ENCODE measurements at places on chromosomes 3 and 15.

DNA sequence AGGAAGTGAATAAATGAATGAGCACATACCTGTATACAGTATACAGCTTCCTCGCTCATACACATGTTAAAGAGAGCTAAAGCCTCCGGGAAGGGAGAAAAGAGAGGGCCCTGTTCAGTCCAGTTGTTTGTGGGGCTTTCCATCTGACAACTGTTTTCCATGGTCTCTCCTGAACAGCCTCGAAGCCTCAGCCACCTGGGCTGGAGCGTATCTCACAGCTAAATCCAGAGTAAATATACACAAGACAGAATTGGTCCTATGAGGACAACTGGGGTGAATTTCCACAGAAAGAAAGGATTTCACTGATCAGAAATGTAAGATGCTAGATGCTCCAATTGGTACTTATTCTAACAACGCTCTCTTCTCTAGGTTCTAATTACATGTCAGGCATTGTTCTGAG lies 103.5 kb downstream of the LIPC start:
- no peak for DNase-seq

DNA sequence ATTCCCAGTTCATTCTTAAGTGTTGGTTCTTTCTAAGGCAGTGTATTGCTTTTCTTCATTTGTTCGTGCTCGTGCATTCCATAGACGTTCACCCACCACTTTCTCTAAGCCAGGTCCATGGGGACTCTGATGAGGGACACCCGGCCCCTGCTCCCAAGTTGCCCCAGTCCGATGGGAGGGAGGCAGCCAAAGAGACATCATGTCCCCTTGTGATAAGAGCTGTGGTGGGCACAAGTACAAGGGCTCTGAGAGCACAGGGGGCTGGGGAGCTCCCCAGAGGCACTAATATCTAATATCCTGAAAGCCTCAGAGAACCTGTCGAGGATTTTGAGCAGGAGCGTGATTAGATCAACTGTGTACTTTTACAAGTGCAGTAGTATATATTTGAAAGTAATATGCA lies 6.3 kb downstream of the SPSB4 start:
- DNase-seq, result no peak

- DNase-seq, result no peak
Measured at GRCh38 chr3:102142379-102143060, 292.3 kb upstream of the ZPLD1 start.

GRCh38 chr15:68822818-68823217 lies 2.1 kb upstream of the ANP32A start:
- no peak for DNase-seq

GRCh38 chr15:79025201-79025600 lies 65.4 kb downstream of the RASGRF1 start:
- no peak for DNase-seq

- DNase-seq, result no peak
Measured at GRCh38 chr3:189766416-189766815, 135.2 kb downstream of the TP63 start.

DNA sequence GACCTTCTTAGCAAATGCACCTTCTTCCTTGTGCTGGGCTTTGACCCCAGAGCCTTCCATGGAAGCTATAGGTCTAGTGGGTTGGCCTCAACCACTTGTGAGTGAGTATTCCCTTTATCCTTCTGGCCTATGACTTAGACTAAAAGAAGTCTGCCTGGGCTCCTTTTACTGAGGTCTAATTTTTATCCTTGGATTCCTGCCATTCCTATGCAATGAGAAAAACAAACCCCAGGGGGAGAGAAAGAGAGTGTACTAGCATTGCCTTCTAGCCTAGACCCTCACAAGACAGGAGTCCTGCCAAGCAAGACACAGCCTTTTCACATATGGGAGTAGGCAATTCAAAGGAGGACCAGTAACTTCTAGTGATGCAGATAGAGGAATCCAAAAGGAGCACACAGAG lies 155.4 kb downstream of the PPM1L start:
- no peak for DNase-seq

DNA sequence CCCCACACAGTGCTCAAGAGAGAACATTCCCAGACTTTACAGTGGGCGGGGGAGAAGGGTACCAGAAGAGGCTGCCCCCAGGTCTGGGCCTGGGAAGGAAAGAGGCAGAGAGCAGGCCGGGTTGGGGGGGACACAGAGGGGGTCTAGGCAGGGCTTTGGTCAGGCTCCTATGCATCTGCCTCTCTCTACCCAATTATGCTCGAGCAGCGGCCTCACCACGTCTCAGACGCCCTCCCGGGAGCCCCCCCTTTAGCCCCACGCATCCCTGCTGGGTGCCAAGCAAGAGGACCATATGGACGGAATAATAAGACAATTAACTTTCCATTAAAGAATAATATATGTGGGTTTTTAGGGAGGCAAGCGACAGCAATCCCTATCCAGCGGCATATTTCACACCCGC lies 32.8 kb downstream of the CACNA2D2 start:
- DNase-seq, result no peak

DNA sequence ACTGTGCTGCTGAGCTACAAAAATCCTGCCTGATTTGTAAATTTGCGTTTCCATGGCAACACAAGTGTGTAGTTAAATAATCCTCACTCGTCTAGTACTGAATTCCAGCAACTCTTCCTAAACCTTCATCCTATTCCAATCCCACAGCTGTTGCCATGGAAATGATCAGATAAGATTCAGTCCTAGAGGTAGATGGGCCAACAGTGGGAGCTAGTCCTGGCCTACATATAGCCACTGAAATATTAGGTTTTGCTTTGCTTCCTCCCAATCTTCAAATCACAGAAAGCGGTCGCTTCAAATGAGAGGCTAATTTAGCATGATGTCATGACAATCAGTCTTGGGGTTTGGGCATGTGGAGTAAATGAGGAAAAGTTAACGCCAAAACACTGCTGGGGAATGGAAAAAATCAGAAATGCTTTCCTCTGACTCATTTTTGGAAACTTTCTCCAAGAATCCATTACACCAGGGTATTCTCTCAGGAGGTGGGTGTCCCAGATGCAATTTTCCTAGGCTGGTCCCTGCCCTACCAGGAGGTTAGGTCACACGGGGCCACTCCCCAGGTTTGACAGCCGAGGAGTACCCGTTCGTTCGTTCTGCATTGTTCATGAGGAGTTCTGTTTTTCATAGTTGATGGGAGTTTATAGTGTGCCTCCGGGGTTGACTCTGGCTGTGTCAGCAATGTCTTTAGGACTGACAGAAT lies 159.2 kb upstream of the SLCO3A1 start:
- DNase-seq, result no peak

DNA sequence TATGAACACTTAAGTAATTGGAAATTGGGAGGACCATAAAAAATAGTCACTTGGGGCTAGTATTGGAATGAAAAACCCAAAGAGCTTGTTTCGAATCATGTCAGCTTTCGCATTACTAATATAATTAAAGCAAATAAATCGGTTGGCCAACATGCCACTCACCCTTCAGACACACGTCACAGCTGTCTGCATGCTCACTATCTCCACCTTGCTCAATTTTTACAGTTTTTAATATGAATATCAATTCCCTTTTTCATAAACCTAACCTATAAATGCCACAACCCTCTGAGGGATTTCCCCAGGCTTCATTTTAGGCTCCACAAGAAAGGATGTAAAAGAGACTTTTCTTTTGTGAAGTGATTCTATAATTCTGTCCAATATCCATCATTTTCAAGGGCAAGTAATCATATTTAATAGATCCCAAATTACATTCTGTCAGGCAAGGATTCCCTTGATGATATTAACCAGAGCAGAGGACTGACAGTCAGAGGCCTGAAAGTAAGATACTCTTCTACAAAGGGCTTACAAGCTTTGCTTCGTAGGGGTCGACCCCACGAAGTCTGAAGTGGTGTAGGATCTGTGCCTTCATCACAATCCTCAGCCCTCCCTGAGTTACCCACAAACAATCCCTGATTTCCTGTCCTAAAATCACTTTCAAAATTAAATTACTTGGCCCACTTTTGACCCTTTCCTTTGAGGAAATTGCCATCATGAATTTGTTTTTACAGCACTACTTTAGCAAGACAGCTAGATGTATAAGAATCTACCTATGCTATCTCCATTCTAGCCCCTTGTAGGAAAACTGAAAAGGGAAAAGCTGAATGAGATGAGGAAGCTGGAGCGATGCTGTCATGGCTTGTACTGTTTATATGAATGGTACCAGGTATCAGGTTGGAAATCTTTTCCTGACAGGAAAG lies 44.5 kb downstream of the NANOGP8 start:
- DNase-seq, result no peak

DNA sequence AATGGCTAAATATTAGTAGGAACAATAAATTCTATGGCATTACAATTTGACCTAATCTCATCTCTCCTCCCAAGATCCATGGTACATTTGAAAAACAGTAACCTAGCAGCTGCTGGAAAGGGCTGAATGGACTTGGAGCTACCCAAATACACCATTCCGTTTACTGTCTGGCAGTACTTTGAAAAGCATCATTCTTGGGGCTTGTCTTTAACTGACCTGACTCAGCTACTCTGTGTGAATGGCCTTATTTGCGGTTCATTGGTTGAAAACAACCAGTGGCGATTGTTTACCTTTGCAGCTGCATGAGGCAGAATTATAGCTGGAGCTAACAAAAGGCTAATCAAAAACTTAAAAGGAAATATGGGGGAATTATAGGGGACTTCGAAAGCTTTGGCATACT lies 311.2 kb upstream of the MCTP2 start:
- DNase-seq, result no peak

- DNase-seq, result no peak
Measured at GRCh38 chr15:22874966-22875365, 36.5 kb downstream of the NIPA2 start.

- no peak for DNase-seq
Measured at GRCh38 chr15:23913635-23914034, 226.5 kb upstream of the NDN start.

DNA sequence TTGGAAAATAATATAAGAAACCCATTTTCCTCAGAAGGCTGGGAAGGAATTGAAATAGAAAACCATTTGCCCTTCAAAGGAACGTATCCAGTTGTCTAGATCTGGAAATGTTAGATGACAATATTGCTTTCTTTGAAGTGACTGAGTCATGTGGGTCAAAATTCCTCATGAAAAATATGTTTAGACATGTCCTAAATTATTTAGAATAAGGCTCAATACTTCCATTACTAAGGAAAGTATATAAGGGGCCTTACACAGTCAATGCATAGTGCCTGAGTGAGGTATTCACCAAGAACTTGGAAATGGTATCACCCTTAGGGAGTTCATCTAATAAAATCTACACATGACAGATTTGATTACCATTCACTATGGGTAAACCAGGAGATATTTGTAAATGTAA lies 619.8 kb upstream of the KCNMB2 start:
- no peak for DNase-seq

DNA sequence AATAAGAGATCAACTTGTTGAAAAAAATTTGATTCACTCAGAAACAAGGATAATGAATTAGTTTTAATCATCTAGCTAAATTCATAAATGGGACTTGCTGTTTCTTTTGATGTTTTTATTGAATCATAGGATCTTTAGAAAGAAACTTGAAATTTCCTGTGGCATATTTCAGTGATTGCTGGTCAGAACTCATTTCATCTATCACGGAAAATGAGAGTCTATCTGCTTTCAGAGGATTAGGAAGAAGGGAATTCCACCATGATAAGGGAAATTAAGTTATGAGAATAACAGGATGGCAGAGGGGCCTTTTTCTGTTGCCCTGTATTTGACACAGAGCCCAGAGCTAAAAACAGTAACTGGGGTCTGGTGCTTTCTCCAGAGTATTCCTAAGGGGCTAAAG lies 44.9 kb upstream of the CCNL1 start:
- no peak for DNase-seq

- no peak for DNase-seq
Measured at GRCh38 chr15:67349634-67350033, 95.0 kb downstream of the IQCH start.

- no peak for DNase-seq
Measured at GRCh38 chr15:89660556-89660955, 5.3 kb upstream of the KIF7 start.

DNA sequence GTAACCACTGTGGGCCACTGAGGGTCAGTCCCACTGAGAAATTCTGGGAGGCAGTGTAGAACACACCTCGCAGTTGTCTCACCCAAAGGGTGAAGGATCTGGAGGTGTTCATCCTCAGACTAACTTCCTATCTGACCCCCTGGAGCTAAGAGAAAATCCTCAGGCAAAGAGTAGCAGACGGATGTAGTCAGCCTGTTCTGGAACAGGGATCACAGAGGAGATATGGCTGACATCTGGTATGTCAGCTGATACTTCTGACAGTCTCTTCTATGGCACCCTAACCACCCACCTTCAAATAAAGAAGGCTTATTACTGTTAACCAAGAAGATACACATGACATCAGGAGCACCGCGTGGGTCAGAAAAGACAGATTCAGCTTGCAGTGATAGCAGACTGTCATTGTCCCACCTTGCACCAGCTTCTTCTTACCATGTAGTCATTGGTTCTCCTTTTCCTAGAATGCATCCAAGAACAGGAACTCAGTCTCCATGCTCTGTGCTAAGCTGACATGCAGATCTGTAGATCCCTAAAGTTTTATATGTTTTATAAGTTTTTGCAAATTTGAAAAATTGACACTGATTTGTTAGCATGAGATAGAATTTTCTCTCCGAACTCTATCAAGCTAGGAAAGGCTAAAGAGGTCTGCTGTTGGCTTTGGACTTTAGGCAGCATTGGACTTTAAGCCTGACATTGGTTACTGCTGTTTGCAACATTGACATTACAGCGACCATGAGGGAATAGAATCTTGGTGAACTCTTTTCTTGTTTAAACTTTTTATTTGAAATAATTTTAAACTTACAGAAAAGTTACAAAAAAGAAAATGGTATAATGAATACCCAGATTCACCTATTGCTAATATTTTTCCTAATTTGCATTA lies 60.4 kb downstream of the KBTBD12 start:
- DNase-seq, result no peak

DNA sequence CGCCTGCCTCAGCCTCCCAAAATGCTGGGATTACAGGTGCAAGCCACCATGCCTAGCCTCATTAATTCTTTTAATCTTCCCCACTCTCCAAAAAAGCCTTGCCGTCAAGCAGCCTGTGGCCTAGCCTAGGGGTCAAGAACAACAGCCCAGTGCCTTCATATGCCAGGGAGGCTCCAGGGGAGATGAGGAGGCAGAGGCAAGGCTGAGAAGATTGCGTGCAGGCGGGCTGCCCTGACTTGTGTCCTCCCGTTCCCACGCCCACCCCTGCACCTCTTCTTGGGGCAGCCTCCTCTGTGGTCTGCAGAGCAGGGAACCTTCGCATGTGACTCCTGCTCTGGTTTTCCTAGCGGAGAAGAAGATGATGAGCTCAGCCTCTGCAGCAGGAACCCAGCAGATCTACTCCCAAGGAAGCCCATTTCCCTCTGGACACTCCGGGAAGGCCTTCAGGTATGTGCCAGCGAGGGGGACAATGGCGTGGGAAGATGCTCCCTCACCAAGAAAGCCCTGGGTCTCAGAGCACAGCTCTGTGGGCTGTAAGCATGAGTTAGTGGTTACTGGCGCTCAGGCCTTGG lies 118.5 kb upstream of the ABHD17C start:
- DNase-seq, result no peak
